ENCODE measurements at places on chromosomes 13 and 19. TPM values are rescaled to one million over a fixed set of nuclear protein-coding genes. Genes with fewer than 3 reads are reported as not detected.

The UGGT2 gene
- total RNA-seq, result not detected

The POU4F1 gene
- 0.07 TPM for total RNA-seq

The KCNRG gene
- total RNA-seq, result 0.18 TPM

The ZIK1 gene
- total RNA-seq, result 6.1 TPM

The GARIN5A gene
- total RNA-seq, result 1.5 TPM

The ZMYM5 gene
- 10.4 TPM for total RNA-seq

The SMAD9 gene
- 0.11 TPM for total RNA-seq

The GRIK5 gene
- 0.63 TPM for total RNA-seq

The KLC3 gene
- not detected for total RNA-seq

The SERTM1 gene
- not detected for total RNA-seq

The CGB2 gene
- not detected for total RNA-seq

The ZNF506 gene
- 48.7 TPM for total RNA-seq

DNA sequence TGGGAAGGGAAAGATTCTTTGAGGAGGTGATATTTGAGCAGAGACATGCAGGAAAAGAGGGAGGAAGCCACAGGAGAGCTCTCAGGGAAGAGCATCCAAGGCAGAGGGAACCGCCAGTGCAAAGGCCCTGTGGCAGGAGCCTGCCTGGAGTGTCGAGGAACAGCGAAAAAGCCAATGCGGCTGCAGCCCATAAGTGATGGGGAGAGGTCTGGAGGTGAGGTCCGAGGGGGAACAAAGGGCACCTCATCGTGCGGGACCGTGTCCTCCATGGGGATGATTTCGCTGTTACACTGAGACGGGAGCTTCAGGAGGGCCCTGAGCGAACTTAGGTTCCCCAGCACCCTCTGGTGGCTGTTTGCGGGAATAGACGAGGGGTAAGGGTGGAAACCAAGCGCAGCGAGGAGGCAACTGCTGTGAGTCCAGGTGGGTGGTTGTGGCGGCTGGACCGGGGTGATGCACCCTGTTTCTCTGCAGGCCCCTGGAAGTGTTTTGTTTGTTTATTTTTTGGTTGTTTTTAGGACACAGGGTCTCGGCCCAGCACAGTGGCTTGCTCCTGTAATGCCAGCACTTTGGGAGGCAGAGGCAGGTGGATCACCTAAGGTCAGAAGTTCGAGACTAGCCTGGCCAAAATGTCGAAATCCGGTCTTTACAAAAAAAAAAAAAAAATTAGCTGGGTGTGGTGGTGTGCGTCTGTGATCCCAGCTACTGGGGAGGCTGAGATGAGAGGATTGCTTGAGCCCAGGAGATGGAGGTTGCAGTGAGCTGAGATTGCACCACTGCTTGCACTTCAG is 5.9 kb upstream of the EHD2 start:
- H3K27me3 ChIP-seq, result peaks cover 9% of the 10 kb centered on the region
- peaks cover 4% of the 10 kb centered on the region for H3K36me3 ChIP-seq
- no peak overlapping the region for H3K4me3 ChIP-seq
- no peaks in the 10 kb centered on the region for H3K4me1 ChIP-seq

DNA sequence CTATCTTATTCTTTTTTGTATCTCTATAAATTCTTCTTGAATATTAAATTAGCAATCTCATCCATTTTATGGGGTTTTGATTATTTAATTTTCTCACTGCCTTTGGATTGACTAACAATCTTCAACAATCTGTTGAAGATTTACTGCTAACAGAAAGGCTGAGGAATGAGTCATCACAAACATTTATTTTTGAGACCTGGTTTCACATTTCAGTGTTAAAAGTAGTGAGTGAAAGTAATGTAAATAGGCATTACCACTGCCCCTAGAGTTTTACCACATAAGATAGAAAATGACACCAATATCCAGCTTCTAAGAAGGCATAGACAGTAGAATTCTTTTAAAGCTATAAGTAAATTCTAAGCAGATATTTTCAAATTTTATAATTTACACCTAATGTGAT is 472.8 kb downstream of the OLFM4 start:
- no peak overlapping the region for H3K27ac ChIP-seq
- no peak overlapping the region for H3K4me3 ChIP-seq
- no peaks in the 10 kb centered on the region for H3K36me3 ChIP-seq
- H3K4me1 ChIP-seq, result no peaks in the 10 kb centered on the region

DNA sequence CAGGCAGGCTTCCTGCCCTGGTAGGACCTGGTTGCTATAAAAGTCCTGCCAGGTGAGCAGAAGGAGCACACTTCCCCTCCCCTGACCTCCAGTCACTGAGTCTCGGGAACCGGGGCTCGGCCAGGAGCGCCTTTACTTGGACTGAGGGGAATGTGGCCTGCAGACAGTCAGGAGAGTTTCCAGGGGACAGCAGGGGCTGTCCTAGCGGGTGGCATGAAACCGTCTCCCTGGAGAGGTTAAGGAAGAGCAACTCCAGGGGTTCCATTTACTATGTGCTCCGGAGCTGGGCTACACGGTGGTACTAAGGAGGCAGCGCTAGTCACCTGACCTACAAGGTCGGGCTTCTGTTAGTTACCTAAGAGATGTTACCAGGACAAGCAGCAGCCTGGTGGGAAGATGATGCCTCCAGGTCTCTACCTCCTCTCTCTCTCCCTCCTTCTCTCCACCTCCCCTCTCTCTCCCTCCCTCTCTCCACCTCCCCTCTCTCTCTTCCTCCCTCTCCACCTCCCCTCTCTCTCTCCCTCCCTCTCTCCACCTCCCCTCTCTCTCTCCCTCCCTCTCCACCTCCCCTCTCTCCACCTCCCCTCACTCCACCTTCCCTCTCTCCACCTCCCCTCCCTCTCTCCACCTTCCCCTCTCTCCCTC is 4.1 kb upstream of the CNOT3 start:
- no peak overlapping the region for H3K27ac ChIP-seq
- no peak for DNase-seq
- H3K27me3 ChIP-seq, result no peaks in the 10 kb centered on the region
- no peak overlapping the region for H3K4me3 ChIP-seq
- peaks cover 9% of the 10 kb centered on the region for H3K36me3 ChIP-seq

GRCh38 chr19:39166571-39167391 is 30.0 kb upstream of the NCCRP1 start:
- H3K4me3 ChIP-seq, result no peak overlapping the region
- peaks cover 7% of the 10 kb centered on the region for H3K4me1 ChIP-seq
- no peaks in the 10 kb centered on the region for H3K36me3 ChIP-seq
- H3K27me3 ChIP-seq, result no peaks in the 10 kb centered on the region
- H3K27ac ChIP-seq, result no peak overlapping the region

- H3K4me3 ChIP-seq, result no peak overlapping the region
- no peaks in the 10 kb centered on the region for H3K27me3 ChIP-seq
- no peak for DNase-seq
- H3K27ac ChIP-seq, result no peak overlapping the region
- H3K4me1 ChIP-seq, result peaks cover 18% of the 10 kb centered on the region
- no peaks in the 10 kb centered on the region for H3K36me3 ChIP-seq
Measured at GRCh38 chr13:99819967-99820366, 151.6 kb downstream of the ZIC5 start.

- no peaks in the 10 kb centered on the region for H3K4me1 ChIP-seq
- no peaks in the 10 kb centered on the region for H3K36me3 ChIP-seq
- H3K27ac ChIP-seq, result no peak overlapping the region
- H3K27me3 ChIP-seq, result no peaks in the 10 kb centered on the region
Measured at GRCh38 chr13:107753291-107753690, 462.0 kb downstream of the LIG4 start.

GRCh38 chr13:48448285-48448958 is 35.5 kb upstream of the LPAR6 start:
- peaks cover 26% of the 10 kb centered on the region for H3K4me1 ChIP-seq
- peak overlapping the region; percentile 4 for H3K27ac ChIP-seq
- no peak for DNase-seq

- no peaks in the 10 kb centered on the region for H3K36me3 ChIP-seq
- no peaks in the 10 kb centered on the region for H3K27me3 ChIP-seq
- no peak for DNase-seq
- H3K4me1 ChIP-seq, result no peaks in the 10 kb centered on the region
- H3K4me3 ChIP-seq, result no peak overlapping the region
Measured at GRCh38 chr13:53683608-53684007, 655.0 kb downstream of the OLFM4 start.

- no peak for DNase-seq
- H3K4me3 ChIP-seq, result no peak overlapping the region
- H3K27me3 ChIP-seq, result no peaks in the 10 kb centered on the region
Measured at GRCh38 chr13:66265371-66265770, 964.8 kb downstream of the PCDH9 start.

- no peak overlapping the region for H3K4me3 ChIP-seq
- H3K4me1 ChIP-seq, result no peaks in the 10 kb centered on the region
- no peak for DNase-seq
- no peaks in the 10 kb centered on the region for H3K27me3 ChIP-seq
Measured at GRCh38 chr13:88862095-88862620, 1191.0 kb downstream of the SLITRK5 start.

DNA sequence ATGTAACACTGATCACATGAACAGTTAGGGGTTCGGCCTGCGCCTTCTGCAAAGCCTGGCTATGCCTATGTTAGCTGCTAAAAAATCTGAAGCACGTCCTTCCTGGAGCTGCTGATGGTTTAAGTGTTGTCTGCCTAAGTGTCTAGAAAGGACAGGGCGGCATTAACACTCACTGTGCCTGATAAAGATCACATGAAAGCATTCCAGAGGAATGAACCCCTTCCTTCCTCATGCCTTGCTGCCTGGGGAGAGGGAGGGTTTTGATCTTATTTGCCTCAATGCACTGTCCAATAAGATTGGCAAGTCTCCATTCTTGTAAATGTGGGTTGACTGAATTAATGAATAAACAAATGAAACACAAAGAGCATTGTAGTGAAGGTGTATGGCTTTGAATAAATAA is 5.2 kb downstream of the DOCK9 start:
- H3K27me3 ChIP-seq, result no peaks in the 10 kb centered on the region
- no peak overlapping the region for H3K27ac ChIP-seq
- H3K4me3 ChIP-seq, result no peak overlapping the region
- H3K36me3 ChIP-seq, result no peaks in the 10 kb centered on the region

DNA sequence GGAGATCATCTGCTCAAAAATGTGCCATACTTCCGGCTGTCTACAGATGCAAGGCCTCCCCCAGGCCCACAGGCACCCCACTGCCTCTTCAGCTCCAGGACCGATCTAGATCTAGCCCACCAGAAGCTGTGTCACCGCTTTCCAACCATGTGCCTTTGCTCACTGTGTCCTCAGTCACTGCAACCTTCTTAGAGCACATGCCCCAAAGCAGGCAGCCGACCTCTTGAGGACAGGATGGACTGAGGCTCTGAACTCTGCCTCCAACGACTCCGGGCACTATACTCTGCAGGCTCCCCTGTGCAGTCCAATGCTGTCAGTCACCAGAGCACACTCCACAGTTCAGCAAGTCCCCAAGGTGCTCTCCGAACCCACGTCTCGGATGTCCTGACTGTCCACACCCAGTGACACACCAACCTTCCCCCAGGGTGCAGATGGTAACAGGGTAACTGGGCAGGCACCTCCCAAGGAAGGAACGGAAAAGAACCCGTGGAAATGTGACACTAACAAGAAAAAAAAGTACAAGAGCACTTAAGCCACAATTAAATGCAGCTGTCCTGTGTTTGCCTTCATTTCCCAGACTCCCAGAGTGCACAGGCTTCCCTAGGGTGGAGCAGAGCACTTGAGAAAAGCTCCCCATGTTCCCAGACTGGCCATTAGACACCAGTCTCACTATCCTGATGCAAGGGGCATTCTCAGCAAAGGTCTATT is 4.8 kb downstream of the STK24 start:
- peaks cover 73% of the 10 kb centered on the region for H3K4me1 ChIP-seq
- no peaks in the 10 kb centered on the region for H3K27me3 ChIP-seq
- DNase-seq, result peak; percentile 55
- H3K27ac ChIP-seq, result peak overlapping the region; percentile 88

GRCh38 chr13:90542959-90543505 is 804.5 kb upstream of the MIR17HG start:
- H3K36me3 ChIP-seq, result no peaks in the 10 kb centered on the region
- no peak overlapping the region for H3K4me3 ChIP-seq
- no peaks in the 10 kb centered on the region for H3K27me3 ChIP-seq

GRCh38 chr19:42514449-42514848 is 13.8 kb downstream of the CEACAM1 start:
- no peak overlapping the region for H3K4me3 ChIP-seq
- peaks cover 20% of the 10 kb centered on the region for H3K4me1 ChIP-seq
- peak; percentile 20 for DNase-seq
- no peak overlapping the region for H3K27ac ChIP-seq
- no peaks in the 10 kb centered on the region for H3K27me3 ChIP-seq
- H3K36me3 ChIP-seq, result peaks cover 2% of the 10 kb centered on the region

- H3K4me1 ChIP-seq, result peaks cover 12% of the 10 kb centered on the region
- no peaks in the 10 kb centered on the region for H3K36me3 ChIP-seq
- no peak overlapping the region for H3K27ac ChIP-seq
- H3K4me3 ChIP-seq, result no peak overlapping the region
- H3K27me3 ChIP-seq, result peaks cover 85% of the 10 kb centered on the region
Measured at GRCh38 chr13:27978301-27978968, 9.3 kb upstream of the CDX2 start.

DNA sequence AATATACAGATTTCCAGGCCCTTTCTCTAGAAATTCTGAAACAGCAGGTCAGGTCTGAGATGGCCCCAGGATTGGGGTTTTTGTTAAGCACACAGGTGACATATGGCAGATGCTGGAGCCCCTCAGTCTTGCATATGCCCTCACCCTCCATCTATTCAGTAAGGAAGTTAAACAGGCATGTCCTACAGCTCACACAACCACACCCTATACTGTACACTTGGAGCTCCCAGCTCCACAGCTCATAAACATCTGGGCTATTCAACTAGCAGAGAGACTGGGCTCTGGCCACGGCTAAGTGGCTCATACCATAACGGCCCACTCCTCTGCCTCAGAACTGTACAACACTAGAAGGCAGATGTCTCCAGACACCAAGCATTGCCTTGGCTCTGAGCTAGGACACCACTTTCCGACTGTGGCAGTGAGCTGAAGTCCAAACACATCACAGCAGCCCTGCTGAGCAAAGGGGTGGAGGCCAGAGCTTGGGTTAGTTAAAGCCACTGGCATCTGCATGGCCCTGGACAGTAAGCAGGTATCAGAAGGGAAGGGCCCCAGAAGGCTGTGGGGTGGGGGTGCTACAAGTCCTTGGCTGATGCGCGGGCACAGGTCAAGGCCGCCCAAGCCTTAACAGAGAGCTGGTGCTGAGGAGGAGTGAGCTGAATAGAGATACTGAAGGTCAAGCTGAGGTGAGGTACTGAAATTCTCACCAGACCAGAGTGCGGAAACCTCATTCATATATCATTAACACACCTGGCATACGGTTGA is 79.1 kb downstream of the ABCC4 start:
- H3K27ac ChIP-seq, result no peak overlapping the region
- H3K4me3 ChIP-seq, result no peak overlapping the region
- H3K27me3 ChIP-seq, result no peaks in the 10 kb centered on the region
- DNase-seq, result no peak

- no peaks in the 10 kb centered on the region for H3K27me3 ChIP-seq
- no peaks in the 10 kb centered on the region for H3K36me3 ChIP-seq
- no peak overlapping the region for H3K4me3 ChIP-seq
- no peak for DNase-seq
Measured at GRCh38 chr19:57010541-57010940, 109.2 kb upstream of the USP29 start.

All from activated CD8-positive, alpha-beta T cell treated with anti-CD3 and anti-CD28 coated beads for 36 hours (primary cell).